CD4-positive, alpha-beta T cell treated with Interleukin-12 subunit alpha and Interleukin-12 subunit beta, for 1 hour (primary cell): ENCODE measurements at places on chromosomes 7 and 10.
A peak's percentile ranks its signal among the peaks of the same experiment; 100 is the strongest.

GRCh38 chr10:99444383-99445045 lies 14.1 kb upstream of the GOT1 start:
- DNase-seq: no peak

DNA sequence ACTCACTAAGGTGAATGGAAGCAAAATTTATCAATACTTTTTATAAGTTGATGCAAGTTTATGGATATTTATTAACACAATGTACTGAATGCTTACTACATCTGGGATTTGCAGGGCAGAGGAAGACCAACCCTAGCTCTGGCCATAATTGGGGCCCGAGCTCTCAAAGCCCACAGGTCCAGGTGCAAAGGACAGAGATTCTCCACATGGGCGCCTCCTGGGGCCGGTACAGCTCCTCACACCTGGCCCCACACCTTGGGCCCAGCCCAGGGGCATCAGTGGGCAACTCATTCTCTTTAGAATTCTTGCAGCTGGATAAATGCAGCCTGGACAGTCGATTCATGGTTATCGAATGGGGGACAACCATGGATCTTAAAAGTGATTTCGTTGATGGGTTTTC lies 47.1 kb downstream of the CALML3 start:
- no peak for DNase-seq

DNA sequence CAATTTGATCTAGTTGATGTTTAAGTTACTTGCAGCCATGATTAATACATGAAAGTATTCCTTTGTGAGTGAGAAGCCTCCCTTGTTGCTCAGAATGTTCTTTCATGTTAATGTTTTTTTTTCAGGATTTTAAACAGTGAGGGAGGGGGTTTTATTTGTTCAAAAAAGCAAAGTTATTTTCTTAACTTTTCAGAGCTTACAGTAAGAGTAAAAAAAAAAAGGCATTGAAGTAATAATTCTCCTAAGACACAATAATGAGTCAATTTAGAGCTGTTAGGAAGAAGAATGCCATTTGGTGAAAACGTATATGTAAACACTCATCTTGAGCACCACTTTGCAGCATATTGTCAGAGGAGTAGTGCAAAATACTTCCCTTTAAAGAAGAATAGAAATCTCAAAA lies 105.8 kb downstream of the SEMA3A start:
- DNase-seq: no peak

DNA sequence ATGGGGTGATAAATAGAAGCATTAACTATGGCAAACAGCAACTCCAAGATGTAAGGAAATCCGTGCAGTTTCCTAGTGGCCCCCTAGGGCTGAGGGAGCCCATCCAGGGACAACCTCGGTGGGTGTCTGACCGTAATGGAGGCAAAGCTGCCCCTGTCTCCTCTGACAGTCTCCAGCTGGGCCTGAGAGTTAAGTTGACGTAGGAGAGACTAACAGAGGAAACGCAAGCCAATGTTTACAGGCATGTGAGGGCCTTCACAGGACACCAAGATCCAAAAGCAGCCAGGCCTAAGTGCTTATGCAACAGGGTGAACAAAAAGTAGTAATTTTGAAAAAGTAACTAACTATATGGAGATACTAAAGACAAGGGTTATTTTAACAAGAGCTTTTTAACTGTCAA lies 330.0 kb upstream of the C7orf33 start:
- DNase-seq: no peak

- DNase-seq: no peak
Measured at GRCh38 chr7:52017802-52018679, 701.4 kb upstream of the COBL start.

- no peak for DNase-seq
Measured at GRCh38 chr7:24896031-24896501, 83.9 kb downstream of the OSBPL3 start.

DNA sequence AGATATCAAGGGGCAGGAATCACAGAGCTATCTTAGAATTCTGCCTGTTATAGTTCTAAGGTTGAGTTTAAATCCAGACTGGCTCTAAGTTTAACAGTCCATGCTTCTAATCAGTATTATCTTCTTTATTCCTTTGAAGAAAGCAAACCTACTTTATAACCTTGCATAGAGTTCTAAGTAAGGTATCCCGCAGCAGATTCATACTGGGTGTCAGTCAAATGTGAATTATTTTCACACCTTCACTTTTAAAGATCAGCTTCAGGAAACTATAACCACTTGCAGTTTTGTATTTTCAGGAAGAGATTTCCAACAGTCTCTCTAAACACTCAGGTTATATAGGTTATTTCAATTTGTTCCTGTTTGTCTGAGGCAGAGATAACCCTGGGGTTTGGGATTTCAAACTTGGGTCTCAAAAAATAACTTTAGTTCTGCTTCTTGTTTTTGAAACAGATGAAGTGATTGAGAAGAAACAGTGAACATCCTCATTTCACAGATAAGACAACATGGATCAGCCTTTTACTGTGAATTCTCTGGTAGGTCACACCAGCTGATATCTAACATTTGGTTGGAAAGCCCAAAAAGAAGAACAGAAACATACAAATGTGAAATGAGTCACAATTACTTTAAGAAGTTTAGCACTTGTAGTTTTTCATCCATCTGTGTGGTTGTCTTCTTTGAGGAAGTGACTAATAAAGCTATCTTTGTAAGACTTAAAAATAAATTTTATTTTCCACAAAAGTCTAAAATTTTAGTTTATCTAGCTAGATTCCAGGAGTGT lies 21.4 kb downstream of the STAMBPL1 start:
- DNase-seq: no peak

DNA sequence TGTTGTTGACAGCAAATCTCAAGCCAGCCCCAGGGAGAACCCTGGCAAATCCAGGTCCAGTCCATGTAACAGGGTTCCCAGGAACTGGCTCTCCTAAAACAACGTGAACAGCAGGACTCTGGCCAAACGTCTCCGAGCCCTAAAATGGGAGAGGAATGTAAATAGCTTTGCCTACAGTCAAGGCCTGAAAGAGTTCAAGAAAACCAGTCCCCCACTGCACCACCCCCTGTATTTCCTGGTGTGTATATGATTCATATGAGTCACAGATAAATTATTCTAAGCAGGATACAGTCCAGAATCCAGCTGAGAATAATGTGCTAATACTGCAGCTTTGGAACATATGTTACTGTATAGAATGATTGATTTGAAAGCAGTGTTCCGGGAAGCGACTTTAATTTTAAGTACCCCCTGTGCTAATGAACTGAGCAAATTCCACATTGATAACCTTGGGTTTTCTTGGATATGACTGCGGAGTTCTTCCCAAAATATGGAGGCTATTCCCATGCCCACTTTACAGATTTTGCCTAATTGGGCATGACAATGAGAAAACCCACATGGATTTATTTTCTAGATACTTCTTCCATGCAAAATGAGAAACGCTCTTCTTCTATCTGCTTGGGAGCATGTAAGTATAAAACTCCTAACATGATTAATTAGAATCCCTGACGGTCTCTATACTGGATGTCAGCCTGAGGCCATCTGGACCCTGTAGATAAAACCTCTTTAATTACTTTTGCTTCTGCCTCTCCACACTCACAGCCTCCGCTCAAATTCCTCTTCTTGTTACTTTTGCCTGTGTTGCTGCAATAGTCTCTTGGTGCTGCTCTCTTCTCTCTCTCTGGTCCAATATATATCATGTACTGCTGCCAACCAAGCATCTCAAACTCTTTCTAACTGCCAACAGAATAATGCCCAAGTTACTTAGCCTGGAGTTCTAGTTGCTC lies 50.2 kb downstream of the LAMB4 start:
- no peak for DNase-seq

DNA sequence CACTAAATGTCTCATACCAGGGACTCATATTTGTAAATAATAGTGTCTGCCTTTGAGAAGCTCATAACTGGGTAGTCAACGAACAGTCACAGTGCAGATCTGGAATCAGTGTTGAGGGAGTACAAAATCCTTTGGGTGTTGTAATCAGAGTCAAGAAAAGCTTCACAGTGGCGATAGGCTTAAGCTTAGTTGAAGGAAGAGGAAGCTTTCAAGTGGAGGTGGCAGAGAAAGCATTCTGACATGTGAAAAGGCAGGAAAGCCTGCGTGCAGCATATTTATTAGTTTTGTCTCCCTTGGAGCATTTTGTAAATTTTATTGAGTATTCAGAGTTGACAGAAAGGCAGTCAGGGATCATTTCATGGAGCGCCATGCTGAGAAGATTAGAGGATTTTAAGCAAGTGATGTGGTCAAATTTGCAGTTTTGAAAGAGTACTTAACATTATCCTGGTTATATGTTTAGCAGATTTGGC lies 104.9 kb downstream of the ADK start:
- DNase-seq: no peak

DNA sequence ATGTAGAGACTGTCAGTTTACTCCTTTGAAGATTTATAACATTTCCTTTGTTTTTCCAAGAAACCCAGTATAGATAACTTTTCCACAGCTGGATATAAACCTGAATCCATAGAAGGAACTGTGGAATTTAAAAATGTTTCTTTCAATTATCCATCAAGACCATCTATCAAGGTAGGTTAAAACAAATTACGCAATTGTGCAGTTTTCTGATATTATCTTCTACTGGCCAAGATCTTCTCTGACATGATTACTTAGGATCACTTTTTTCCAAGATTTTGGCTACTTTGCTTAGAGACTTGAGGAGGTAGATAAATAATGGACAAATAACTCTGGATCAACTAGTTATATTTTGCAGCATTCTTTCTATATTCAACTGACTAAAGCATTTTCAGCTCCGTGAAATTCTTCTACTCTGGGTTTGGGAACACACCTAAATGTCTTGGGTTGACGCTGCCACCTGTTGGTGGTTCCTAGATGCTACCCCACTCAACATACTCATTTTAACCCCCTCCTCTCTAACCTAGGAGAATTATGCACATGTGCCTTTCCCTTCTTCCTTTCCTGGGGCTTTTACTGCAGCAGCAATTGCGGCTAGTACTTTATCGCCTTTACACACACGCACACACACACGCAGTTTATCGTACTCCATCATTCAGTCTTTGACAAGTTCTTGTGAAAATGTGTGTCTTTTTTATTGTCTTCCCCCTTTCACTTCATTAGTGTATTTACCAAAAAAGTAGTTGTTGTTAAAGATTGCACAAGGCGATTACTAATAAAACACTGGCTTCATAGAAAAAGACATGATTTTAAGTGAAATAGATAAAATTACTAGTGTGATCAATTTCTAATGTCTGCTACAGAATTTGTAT lies 32.7 kb downstream of the ABCB5 start:
- no peak for DNase-seq

DNA sequence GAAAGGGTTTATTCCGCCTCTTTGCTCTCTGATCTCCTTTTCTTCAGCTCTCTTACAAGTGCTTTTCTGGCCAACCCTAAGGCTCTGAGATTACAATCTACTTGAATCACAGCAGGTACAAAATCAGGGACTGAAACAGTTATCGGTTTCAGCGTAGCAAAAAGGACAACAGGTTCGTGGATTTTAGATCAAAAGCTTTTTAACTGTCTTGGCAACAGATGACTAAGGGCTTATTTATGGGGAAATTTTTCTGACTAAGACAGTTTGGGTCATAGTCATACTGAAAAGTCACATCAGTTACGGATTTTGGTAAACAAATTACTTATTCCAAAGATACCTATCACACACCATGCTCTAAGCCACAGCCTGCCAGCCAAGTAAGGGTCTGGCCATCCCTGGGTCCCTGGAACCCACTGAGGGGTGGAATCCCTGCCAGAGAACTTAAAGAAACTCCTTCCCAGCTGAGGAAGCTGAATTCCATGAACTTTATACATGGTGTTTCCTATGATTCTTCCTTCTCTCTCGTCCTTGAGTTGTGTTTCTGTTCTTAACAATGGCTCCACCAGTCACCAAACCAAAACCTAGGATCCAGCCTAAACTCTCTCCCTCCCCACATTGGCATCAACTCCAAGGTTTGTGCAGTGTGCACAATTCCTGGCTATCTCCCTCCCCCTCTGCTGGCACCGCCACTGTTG lies 169.3 kb downstream of the FAM107B start:
- peak; percentile 74 for DNase-seq

GRCh38 chr7:117220836-117221235 lies 102.0 kb downstream of the WNT2 start:
- DNase-seq: no peak

GRCh38 chr7:262251-262572 lies 27.8 kb upstream of the FOXL3 start:
- no peak for DNase-seq

GRCh38 chr10:6738112-6738768 lies 158.2 kb upstream of the PRKCQ start:
- no peak for DNase-seq

- DNase-seq: no peak
Measured at GRCh38 chr10:89159761-89160160, 47.4 kb downstream of the CH25H start.

DNA sequence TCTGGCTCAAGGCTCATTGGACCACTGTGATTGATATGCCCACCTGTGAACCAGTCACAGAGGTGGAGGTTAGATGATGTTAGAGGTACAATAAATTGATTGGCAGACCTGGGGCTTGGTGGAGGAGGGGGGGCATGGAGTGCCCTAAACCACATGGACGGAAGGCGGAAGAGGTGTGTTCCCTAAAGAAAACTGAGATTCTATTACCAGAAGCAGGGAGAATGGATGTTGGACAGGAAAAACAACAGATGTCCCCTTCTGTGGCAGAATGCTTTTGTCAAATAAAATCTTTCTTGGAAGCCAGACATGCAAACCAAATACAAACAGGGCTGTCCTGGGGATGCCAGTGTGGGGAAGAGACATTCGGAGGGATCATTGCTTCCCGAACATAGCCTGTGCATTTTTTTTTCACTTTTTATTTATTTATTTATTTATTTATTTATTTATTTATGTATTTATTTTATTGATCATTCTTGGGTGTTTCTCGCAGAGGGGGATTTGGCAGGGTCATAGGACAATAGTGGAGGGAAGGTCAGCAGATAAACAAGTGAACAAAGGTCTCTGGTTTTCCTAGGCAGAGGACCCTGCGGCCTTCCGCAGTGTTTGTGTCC lies 433.9 kb downstream of the RPS24 start:
- DNase-seq: no peak

DNA sequence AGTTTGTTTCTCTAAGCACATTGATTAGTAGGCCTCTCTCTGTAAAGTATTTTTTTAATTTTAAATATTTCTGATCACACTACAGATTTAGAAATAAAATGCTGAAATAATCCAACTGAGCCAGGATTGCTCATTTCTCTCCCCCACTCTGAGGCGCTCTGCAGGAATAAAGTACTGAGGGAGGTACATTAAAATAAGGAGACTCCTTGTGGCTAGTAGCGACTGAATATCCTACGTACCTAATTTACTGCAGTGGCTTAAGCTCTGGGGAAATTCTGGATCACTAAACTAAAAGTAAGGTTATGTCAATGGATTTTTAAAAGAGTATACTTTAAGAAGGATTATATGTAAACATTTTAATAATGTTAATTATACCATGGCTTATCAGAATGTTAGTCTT lies 75.2 kb downstream of the RTKN2 start:
- DNase-seq: no peak
